ENCODE measurements at places on chromosomes 1 and 21. TPM values are rescaled to one million over a fixed set of nuclear protein-coding genes. Genes with fewer than 3 reads are reported as not detected.

DNA sequence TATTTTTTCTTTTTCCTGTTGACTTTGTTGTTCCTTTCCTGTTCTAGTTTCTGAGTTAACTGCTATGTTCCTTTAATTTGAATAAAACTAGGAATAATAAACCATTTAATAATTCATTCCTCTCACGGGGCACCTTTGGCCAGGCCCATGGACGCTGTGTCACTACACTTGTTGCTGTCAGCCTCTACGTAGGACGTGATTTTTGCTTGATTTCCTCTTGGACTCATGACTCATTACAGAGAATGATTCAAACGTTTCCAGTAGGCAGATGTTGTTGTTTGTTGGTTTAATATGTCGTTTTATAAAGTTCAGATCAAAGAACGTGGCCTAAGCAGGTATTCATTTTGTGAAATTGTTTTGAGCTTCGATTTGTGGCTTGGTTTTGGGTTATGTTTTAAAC, 9.1 kb upstream of the SLC19A1 start:
- peak; percentile 43 for DNase-seq

- no peak for DNase-seq
Observed at GRCh38 chr1:88883156-88883555, 8.2 kb downstream of the GTF2B start.

MATN1 gene
- 0.26 TPM for total RNA-seq

PHLDA3 gene
- total RNA-seq: 75.0 TPM

STUM gene
- total RNA-seq: 0.03 TPM

KLHL12 gene
- 28.9 TPM for total RNA-seq
